WTC11 (cell line): ENCODE measurements at places on chromosomes 3 and 15.
A peak's percentile ranks its signal among the peaks of the same experiment; 100 is the strongest.

DNA sequence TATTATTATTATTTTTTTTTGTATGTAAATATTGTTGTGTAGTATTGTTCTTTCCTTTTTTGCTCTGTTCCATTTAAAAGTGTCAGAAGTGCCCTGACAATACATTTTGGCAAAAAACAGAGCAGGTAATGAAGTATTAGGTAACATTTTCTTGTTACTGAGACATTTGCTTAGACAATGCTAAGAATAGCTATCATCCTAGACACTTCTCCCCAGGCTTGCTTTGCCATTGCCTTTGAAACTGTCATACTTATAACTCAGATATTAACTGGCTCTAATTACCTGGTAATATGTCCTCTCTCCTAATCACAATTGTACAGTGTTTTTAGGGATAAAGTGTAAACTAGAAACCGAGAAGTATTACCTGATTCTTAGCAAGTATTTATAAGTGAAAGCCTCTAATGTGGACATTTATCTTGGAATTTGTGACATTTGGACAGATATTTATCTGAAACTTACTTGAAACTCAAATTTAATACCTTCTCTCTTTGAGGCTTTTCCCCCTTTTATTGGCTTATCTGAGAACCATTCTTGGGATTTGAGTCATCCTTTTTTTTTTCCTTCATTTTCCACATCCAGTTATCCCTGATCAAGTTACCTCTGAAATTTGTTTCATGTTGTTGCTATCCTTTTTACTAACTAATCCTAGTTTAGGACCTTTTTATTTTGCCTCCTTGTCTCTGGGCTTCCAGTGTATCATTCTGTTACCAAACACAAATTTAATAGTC lies 13.1 kb downstream of the ARIH1 start:
- H3K36me3 ChIP-seq = peaks cover 19% of the 10 kb centered on the region; the same call in 1 of the 2 replicates
- no peak for DNase-seq
- peak overlapping the region; percentile 28; the same call in 1 of the 2 replicates for H3K27ac ChIP-seq
- peaks cover 2% of the 10 kb centered on the region for H3K4me1 ChIP-seq

- H3K27ac ChIP-seq = no peak overlapping the region
- H3K27me3 ChIP-seq = no peaks in the 10 kb centered on the region; the same call in 1 of the 2 replicates
- H3K4me1 ChIP-seq = peaks cover 7% of the 10 kb centered on the region
- DNase-seq = no peak
These were observed 80.4 kb downstream of the TRANK1 start for GRCh38 chr3:36864180-36865053.

GRCh38 chr3:62248734-62249483 lies 124.4 kb downstream of the FEZF2 start:
- no peaks in the 10 kb centered on the region for H3K27me3 ChIP-seq
- H3K4me1 ChIP-seq = peaks cover 46% of the 10 kb centered on the region
- H3K36me3 ChIP-seq = peaks cover 6% of the 10 kb centered on the region; the same call in 1 of the 2 replicates
- H3K27ac ChIP-seq = peak overlapping the region; percentile 31; the same call in 1 of the 2 replicates
- no peak for DNase-seq
- no peak overlapping the region for H3K4me3 ChIP-seq

- H3K27me3 ChIP-seq = no peaks in the 10 kb centered on the region; the same call in 1 of the 2 replicates
- H3K4me1 ChIP-seq = peaks cover 8% of the 10 kb centered on the region; the same call in 1 of the 2 replicates
- H3K36me3 ChIP-seq = no peaks in the 10 kb centered on the region
- H3K27ac ChIP-seq = no peak overlapping the region
- no peak for DNase-seq
- no peak overlapping the region for H3K4me3 ChIP-seq
These were observed 95.9 kb upstream of the ATP2B2 start for GRCh38 chr3:10601151-10601856.

GRCh38 chr3:4271834-4272233 lies 31.3 kb upstream of the SETMAR start:
- no peak for DNase-seq
- H3K27me3 ChIP-seq = peaks cover 13% of the 10 kb centered on the region; the same call in 1 of the 2 replicates
- H3K36me3 ChIP-seq = no peaks in the 10 kb centered on the region
- H3K4me1 ChIP-seq = no peaks in the 10 kb centered on the region; the same call in 1 of the 2 replicates
- no peak overlapping the region for H3K4me3 ChIP-seq

GRCh38 chr3:30503446-30503845 lies 103.0 kb upstream of the TGFBR2 start:
- no peaks in the 10 kb centered on the region for H3K27me3 ChIP-seq
- no peak overlapping the region for H3K4me3 ChIP-seq
- 0 out of 2 replicates have a peak, but pooled peaks cover 3% of the 10 kb centered on the region for H3K36me3 ChIP-seq
